ENCODE measurements at places on chromosomes 12 and 14.

DNA sequence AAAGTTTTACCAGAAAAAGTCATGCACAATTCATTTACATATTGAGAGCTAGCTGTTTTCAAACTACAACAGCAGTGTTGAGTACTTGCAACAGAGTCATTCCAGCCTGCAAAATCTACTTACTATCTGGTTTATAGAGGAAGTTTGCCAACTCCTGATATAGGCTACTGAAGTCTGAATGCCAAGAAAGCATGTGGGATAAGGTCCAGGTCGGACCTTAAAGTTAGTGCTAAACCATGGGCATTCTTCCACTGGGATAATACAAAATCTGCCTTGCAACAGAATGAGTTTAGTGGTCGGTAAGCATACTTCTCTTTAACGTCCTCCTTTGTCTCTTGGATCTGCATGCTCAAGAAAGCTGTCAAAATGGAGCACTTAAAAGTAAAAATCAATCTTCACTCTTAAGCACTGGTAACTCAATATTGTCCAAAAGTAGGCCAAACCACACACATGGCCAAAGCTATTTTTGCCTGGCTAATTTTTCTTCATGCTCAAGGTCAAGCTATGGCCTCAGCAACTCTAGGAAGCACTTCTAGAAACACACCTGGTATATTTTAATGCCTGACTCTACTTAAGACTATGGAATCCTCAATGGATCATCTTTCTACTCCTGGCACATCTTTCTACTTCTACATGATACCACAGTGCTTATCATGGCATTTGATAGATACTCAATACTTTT lies 364.9 kb upstream of the KITLG start:
- no peak for DNase-seq

- DNase-seq = no peak
Observed at GRCh38 chr14:23025151-23025814, 9.4 kb downstream of the PSMB5 start.

DNA sequence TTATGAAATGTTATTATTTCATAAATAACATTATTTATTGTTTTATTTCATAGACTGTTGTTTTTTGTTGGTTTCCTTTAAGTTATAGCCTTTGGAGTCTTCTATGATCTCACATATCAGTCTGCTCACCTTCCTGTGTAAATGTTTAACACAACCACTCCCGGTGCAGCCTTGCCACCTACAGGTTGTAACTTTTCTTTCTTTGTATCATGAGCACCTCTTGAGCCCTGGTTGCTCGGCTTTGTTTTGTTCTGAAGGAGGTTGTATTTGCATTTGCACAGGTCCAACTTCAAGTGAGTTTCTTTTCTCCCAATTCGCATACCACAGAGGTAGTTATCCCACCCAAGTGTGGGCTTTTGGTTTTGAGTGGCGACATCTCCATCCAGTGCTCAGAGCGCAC lies 121.4 kb downstream of the SLC15A4 start:
- no peak for DNase-seq

DNA sequence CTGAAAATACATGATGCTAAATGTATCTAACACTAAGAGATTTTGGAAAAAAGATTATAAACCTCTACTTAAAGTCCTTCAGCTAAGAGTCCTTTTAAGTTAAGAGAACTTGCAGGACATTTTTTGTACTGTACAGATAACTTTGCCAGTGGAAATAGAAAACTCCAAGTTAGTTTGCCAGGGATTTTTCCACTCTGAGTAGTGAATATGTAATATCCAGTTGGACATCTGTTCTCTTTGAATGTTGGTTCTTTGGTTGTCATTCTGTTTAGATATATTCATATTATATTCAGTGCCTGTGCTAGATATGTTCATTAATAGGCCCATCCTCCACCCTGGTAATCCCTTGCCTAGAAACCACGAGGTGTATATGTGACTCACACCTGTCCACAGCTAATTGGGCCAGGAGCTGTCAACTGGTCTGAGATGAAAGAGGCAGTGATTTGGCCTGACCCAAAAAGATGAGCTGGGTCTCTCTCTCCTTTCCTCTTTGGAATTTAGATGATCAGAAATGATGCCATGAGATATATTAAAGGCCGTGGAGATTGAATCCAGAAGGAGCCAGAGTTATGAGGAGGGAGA lies 261.0 kb upstream of the LRIG3 start:
- DNase-seq = no peak

- no peak for DNase-seq
Observed at GRCh38 chr12:69464428-69464827, 5.8 kb upstream of the FRS2 start.

GRCh38 chr12:53501615-53502181 lies 615 bp downstream of the TARBP2 start:
- no peak for DNase-seq

- DNase-seq = no peak
Observed at GRCh38 chr12:99284161-99284560, 363.4 kb upstream of the GARIN6 start.

- peak; percentile 52 for DNase-seq
Observed at GRCh38 chr12:117671734-117672133, 297.1 kb downstream of the KSR2 start.

DNA sequence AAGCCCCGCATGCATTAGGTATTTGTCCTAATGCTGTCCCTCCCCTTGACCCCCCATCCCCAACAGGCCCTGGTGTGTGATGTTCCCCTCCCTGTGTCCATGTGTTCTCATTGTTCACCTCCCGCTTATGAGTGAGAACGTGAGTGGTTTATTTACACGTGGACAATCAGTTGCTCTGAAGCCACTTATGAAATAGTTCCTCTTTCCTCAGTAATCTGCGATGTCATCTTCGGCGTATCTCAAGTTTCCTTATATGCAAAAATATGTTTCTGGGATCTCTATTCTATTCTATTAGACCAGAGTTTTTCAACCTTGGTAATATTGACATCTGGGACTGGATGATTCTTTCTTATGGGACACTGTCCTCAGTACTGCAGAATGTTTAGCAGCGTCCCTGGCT lies 56.0 kb upstream of the DCD start:
- DNase-seq = no peak

DNA sequence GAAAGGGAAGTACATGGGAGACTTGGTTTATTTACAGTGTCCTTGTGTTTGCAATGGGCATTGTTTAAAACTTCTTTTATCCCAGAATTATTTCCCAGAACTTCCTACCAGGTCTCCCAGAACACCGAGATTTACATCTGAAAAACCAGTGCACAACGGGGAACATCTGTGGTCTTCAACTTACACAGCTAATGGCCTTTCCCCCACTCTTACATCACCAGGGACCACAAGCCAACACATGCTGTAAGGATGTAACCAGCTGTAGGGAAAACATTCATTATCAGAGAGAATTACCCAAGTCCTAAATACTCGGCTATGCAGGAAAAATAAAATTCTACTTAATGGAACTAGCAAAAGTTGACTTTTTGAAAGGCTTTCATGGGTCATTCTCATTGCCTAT lies 267.6 kb downstream of the DUSP6 start:
- DNase-seq = no peak

- no peak for DNase-seq
Observed at GRCh38 chr14:54769951-54770863, 132.4 kb downstream of the GCH1 start.

DNA sequence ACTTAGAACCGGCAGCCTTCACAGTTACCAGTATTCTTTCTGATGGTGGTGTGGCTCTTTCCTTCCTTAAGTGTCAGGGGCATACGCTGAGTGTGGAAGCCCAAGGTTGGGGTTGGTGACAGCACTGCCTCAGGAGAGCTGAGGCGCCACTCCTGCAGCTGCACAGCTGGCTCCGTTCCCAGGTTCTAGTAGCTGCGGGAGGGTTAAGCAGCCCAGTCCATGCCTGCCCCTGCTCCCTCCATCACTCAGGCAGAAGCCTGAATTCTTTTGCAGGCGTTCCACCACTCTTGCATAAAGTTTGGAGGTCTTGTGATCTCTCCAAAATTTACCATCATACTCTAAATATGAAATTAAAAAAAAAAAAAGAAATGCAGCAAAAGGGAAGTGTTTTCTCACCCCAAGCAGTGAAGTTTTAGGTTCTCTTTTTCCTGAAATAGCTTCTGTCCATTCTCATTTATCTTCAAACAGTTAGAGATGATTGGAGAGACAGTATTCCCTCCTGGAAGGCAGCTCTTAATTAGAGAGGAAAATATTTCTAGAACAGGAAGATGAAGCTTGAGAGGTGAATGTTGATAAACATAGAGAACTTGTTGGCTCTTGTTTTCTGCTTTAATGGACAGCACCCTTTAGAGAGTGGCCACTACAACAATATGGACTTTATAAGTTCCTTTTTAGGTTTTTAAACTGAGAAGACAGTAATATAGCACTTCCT lies 136.1 kb downstream of the FGD4 start:
- DNase-seq = no peak

GRCh38 chr14:106187216-106187615 lies 660.8 kb downstream of the TMEM121 start:
- no peak for DNase-seq

GRCh38 chr14:88934351-88934806 lies 109.9 kb downstream of the TTC8 start:
- DNase-seq = no peak

DNA sequence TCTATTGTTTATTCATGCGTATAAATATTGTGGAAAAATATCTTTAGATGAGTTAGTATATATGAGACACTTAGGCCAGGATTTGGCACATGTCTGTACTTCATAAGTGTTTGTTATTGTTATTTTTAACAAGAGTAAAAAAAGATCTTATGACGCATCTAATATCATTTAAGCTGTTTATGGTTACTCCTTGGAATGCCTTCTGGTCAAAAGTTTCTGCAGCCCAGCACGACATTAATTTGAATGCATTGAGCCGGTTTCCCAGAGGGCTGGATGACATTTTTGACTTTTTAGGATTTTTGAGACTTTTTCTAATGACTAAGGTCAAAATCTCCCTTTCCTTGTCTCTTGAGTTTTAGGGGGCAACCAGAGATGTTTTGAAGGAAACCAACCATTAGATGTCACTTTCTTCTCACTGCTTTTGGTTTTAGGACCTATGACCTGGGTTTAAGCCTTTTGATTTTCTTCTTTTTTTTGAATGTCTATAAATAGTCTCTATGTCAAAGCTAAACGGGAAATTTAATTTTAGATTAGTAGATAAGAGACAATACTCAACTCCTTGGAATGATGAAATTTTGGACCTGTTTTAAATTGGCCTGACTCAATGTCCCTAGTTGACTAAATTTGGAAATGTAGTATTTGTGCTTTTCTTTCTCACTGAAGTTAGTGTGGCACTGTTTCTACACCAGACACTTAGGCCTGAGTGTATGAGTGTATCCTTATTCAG lies 215.5 kb downstream of the AEBP2 start:
- no peak for DNase-seq

GRCh38 chr12:31234053-31234840 lies 91.7 kb downstream of the SINHCAF start:
- no peak for DNase-seq

- DNase-seq = no peak
Observed at GRCh38 chr12:9363145-9363544, 154.9 kb upstream of the PZP start.

DNA sequence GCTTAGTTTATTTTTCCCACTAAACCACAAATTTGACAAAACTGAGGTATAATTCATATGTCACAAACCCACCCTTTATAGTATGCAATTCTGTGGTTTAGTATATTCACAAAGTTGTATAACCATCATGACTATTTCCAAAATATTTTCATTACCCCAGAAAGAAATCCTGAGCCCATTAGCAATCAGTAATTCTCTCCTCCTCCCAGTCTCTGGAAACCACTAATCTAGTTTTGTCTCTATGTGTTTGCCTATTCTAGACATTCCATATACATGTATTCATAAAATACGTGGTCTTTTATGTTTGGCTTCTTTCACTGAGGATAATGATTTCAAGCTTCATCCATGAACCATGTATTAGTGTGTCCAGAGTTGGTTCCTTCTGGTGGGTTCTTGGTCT lies 267.6 kb downstream of the AEBP2 start:
- DNase-seq = no peak

- DNase-seq = no peak
Observed at GRCh38 chr12:22276313-22276712, 58.2 kb downstream of the ST8SIA1 start.

GRCh38 chr12:2032506-2032905 lies 20.3 kb upstream of the CACNA1C start:
- no peak for DNase-seq

DNA sequence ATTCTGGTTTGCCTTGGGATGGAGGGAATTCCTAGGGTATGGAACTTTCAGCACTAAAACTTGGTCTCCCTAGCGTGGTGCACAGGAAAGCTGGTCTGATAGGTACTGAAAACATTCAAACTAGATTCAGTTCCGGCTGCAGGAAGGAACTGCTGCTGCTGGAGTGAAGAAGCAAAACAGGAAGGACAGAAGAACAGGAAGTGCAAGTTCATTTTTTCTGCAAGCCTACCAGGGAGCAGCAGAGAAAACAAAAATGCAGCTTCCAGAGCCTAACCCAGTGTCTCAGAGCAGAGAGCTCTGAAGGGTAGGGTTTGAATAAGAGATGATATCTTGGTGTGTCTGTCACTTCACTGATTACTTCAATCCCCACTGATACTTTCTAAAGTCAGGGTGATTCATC lies 165.2 kb downstream of the VRK1 start:
- no peak for DNase-seq

- no peak for DNase-seq
Observed at GRCh38 chr12:128966203-128966810, 113.0 kb downstream of the GLT1D1 start.

DNA sequence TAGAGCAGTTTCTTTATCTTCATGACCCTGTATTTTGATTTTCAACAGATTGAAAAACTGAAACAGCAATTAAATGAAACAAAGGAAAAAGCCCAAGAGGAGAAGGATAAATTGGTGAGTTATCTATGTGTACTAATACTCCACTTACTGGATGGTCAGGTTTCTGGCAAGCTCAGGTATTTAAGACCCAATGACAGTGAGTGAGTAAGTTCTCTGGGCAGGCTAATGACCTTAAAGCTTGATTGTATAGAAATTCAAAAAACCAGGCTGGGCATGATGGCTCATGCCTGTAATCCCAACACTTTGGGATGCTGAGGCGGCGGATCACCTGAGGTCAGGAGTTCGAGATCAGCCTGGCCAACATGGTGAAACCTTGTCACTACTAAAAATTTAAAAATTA lies 10.0 kb downstream of the BBOF1 start:
- DNase-seq = no peak

DNA sequence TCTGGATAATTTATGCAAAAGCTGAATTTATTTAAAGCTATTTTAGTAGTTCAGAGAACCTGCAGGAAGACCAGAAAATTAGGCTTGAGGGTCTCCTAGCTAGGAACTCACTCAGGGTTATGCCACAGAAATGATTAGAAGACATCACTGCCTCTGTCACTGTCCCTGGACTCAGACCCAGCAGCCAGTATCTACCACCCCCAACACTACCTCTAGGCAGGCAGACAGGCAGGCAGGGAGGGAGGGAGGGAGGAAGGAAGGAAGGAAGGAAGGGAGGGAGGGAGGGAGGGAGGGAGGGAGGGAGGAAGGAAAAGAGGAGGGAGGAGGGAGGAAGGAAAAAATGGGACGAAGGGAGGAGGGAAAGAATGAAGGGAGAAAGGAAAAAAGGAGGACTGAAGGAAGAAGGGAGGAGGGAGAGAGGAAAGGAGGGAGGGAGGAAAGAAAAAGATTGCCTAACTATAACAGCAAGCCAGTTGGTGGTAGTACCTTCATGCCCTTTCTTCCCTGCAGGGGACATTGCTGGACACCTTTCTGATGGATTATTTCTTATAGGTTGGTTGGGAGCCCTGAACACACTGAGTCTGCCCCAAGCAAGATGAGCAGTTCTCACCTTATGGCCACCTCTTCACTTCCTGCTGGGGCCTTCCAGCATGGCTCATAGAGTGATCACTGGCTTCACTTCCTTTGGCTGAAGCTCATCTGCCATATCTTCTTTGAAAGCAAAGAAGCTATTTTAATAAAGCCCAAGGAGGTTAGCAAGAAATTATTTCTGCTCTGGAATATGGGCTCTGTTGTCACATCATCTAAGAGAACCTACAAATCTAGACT lies 49.7 kb downstream of the KICS2 start:
- DNase-seq = no peak

Measured in iPS DF 19.7 (cell line).